ENCODE measurements at places on chromosomes 11 and 22. TPM values are rescaled to one million over a fixed set of nuclear protein-coding genes. Genes with fewer than 3 reads are reported as not detected.

The ANO9 gene
- total RNA-seq: not detected

The CCDC179 gene
- not detected for total RNA-seq

The KRTAP5-2 gene
- not detected for total RNA-seq

The BRMS1 gene
- total RNA-seq: 57.9 TPM

The BUD13 gene
- 14.0 TPM for total RNA-seq

The CCDC81 gene
- total RNA-seq: 5.6 TPM

The ABCC8 gene
- total RNA-seq: not detected

The C11orf91 gene
- not detected for total RNA-seq

The TPBGL gene
- total RNA-seq: not detected

The RAG2 gene
- not detected for total RNA-seq

The APOL4 gene
- not detected for total RNA-seq

The SMTNL1 gene
- not detected for total RNA-seq

The SPTBN2 gene
- 0.18 TPM for total RNA-seq

The CAVIN3 gene
- 116 TPM for total RNA-seq

The DDIAS gene
- 15.8 TPM for total RNA-seq

The CRYBB1 gene
- total RNA-seq: not detected

The OR5AS1 gene
- total RNA-seq: not detected

The OR8U1 gene
- total RNA-seq: not detected

The HEPACAM gene
- total RNA-seq: 0.18 TPM

The PATE4 gene
- total RNA-seq: not detected

The HEPN1 gene
- total RNA-seq: not detected

The DAGLA gene
- total RNA-seq: 0.90 TPM

The CBY1 gene
- total RNA-seq: 14.2 TPM

The FAM227A gene
- total RNA-seq: 1.3 TPM

The MRGPRE gene
- total RNA-seq: not detected

The MS4A8 gene
- total RNA-seq: not detected

The C22orf42 gene
- not detected for total RNA-seq

The KRTAP5-8 gene
- total RNA-seq: not detected

The NXPE2 gene
- not detected for total RNA-seq

The THYN1 gene
- total RNA-seq: 51.9 TPM

The CDCA5 gene
- 9.1 TPM for total RNA-seq

The B3GAT1 gene
- total RNA-seq: not detected

The UCP3 gene
- total RNA-seq: under 0.01 TPM

The EHF gene
- not detected for total RNA-seq

The NLRP14 gene
- under 0.01 TPM for total RNA-seq

The VSTM5 gene
- total RNA-seq: 0.36 TPM

The PLEKHB1 gene
- total RNA-seq: 0.36 TPM

The POU2AF1 gene
- not detected for total RNA-seq

The TREH gene
- total RNA-seq: not detected

The ST14 gene
- not detected for total RNA-seq

Data from IMR-90 (cell line).